ENCODE measurements at places on chromosomes 16 and 17.

DNA sequence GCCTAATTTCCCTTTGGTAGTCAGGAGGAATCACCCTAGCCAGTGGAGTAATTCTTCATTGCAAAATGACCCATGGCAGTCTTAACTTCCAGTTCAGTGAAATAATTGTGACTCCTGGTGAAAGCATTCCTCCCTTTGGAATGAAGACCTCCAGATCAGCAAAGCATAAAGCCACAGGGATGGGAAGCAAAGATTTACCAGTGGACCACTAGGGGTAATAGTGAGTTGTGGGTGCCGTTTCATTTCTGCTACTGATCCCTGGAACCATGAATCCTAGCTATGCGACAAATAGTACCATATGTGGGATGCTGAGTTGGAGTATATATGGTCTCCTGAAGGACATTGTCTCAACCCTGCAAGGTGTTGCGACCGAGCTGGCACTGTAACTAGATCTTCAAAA, 13.7 kb downstream of the DYNLL2 start:
- DNase-seq: no peak

DNA sequence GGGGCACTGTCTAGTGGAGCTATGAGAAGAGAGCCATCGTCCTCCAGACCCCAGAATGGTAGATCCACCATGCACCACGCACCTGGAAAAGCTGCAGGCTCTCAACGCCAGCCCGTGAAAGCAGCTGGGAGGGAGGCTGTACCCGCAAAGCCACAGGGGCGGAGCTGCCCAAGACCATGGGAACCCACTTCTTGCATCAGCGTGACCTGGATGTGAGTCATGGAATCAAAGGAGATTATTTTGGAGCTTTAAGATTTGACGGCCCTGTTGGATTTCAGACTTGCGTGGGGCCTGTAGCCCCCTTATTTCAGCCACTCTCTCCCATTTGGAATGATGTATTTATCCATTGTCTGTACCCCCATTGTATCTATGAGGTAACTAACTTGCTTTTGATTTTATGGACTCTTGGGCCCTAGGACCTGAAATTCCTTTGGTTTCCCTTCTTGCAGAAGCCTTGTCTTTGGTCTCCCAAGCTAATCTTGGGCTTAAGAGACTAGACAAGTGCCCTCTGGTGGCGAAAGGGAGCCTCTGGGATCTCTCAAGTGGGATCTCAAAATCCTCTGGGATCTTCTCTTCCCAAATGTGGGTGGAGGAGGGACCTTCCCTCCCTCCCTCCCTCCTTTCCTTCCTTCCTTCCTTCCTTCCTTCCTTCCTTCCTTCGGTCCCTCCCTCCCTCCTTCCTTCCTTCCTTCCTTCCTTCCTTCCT, 58.2 kb upstream of the HAPSTR1 start:
- DNase-seq: no peak

GRCh38 chr17:3799181-3799945, 1.6 kb downstream of the ITGAE start:
- DNase-seq: no peak

DNA sequence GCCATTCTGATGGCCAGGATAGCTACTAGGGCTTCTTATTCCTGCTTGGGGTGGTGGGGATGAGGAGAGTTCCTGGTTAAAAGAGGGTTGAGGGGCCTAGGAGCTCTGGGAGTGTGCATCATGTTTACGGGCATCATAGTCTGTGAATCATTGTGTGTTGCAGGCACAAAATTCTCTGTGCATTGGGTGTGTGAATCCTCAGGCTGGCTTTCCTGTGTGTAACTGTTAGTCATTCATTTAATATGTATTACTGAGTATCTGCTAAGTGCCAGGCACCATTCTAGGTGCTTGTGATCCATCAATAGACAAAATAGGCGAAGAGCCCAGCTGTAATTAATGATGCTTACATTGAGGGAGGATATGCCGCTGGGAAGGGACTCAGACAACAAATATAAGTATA, 5.8 kb downstream of the PPY start:
- no peak for DNase-seq
